ENCODE measurements at places on chromosomes 2 and 18.

GRCh38 chr2:46363535-46364170 is 66.4 kb downstream of the EPAS1 start:
- DNase-seq = no peak

- no peak for DNase-seq
Measured at GRCh38 chr2:54114936-54115283, 505 bp upstream of the ACYP2 start.

DNA sequence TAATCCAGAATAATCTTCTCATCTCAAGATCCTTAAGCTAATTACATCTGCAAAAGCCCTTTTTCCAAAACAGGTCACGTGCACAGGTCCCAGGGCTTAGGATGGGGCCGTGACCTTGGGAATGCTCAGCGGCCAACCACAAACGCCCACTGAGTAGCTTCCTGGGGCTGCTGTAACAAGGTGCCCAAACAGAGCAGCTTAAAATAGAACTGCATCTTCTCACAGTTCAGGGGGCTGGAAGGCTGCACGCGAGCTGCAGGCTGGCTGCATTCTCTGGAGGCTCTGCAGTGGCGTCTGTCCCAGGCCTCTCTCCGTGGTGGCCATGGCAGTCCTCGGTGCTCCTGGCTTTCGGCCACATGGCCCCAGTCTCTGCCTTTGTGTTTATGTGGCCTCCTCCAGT is 31.9 kb downstream of the ADI1 start:
- DNase-seq = no peak

GRCh38 chr18:10076502-10077030 is 162.8 kb downstream of the VAPA start:
- DNase-seq = no peak

- no peak for DNase-seq
Measured at GRCh38 chr2:240032406-240033329, 2.4 kb upstream of the OR6B2 start.

DNA sequence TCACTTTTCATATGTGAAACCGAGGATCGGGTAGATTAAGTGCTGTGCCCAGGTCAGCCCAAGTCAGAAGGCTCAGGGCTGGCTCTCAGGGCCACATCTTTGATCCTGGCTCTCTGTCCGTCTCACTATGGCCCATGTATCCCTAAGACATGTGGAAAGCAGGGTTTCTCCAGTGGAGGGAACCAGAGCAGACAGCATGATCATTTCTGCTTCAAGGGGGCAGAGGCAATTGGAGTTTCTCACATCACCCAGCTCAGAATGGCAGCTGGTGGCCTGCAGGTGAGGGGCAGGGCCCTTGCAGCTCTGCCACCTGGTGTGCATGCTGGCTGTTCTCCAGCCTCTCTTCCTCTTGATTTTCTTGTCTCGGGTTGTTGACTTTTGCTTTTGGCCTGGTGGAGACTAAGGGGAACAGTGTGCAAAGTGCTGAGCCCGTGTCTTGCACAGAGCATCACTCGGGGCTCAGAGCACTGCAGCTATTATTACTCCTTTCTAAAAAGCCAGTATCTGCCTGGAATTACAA is 27.0 kb downstream of the LDLRAD4 start:
- no peak for DNase-seq

- no peak for DNase-seq
Measured at GRCh38 chr2:26299471-26300101, 46.4 kb upstream of the SELENOI start.

GRCh38 chr2:127014630-127015029 is 92.3 kb downstream of the BIN1 start:
- no peak for DNase-seq

- no peak for DNase-seq
Measured at GRCh38 chr2:183081911-183082310, 3.4 kb downstream of the DUSP19 start.

- no peak for DNase-seq
Measured at GRCh38 chr2:152115952-152116351, 17.1 kb upstream of the CACNB4 start.
